ENCODE measurements at places on chromosomes 3 and 15. TPM values are rescaled to one million over a fixed set of nuclear protein-coding genes. Genes with fewer than 3 reads are reported as not detected.

The IMPG2 gene
- polyA plus RNA-seq, result 0.12 TPM

The NANOGP8 gene
- polyA plus RNA-seq, result not detected

The KIF23 gene
- polyA plus RNA-seq, result 12.3 TPM

The CHRNB4 gene
- 0.67 TPM for polyA plus RNA-seq

The PEX5L gene
- 0.07 TPM for polyA plus RNA-seq

All from cardiac muscle cell (in vitro differentiated cells and primary cell).